ENCODE measurements at places on chromosomes 4 and X.

- DNase-seq = no peak
These were observed 37.7 kb downstream of the ADAMTS3 start for GRCh38 chr4:72531322-72531721.

- DNase-seq = no peak
These were observed 2.7 kb upstream of the ACOT9 start for GRCh38 chrX:23745786-23746185.

DNA sequence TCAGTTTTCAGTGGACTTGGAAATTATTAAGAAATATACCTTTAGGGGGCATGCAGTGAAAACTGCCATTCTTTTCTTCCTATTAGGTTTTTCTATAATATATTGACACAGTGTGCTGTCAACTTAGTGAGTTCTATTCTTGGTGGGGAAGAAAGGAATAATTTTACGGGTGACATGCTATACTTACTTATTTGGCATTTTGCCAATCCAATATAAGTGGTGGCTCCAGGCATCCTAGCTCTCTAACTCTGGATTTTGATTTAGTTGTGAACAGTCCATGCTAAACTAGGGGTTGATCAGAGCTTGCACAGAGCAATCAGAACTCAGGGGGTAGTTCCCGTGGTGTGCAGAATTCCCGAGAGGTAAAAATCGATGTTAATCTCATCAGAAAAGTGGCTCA is 277.7 kb upstream of the FTHL17 start:
- DNase-seq = no peak

DNA sequence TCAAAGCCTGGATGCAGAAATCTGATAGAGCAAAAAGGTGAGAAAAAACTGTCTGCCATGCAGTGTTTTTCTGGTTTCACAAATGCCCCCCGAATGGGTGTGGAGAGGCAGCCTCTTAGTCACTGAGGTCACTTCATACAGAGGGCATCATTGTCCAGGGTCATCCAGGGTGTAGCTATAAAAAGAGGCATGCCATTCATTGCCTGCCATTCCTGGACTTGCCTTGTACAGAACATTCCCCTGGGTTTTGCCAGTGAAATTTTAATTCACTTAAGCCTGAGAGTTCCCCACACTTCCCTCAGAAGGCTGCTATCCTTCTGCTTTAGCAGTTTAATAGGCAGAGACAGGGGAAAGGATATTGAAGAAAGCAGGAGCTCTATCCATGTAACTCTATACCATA is 230.3 kb downstream of the UNC5C start:
- no peak for DNase-seq

GRCh38 chr4:10066206-10066605 is 44.9 kb upstream of the SLC2A9 start:
- no peak for DNase-seq

- no peak for DNase-seq
These were observed 286.4 kb downstream of the CRLF2 start for GRCh38 chrX:926070-926469.

All from smooth muscle cell of the brain vasculature (primary cell).